ENCODE measurements at places on chromosomes 3 and 15.

GRCh38 chr15:80512726-80513660 lies 108.8 kb downstream of the ARNT2 start:
- no peak for DNase-seq

DNA sequence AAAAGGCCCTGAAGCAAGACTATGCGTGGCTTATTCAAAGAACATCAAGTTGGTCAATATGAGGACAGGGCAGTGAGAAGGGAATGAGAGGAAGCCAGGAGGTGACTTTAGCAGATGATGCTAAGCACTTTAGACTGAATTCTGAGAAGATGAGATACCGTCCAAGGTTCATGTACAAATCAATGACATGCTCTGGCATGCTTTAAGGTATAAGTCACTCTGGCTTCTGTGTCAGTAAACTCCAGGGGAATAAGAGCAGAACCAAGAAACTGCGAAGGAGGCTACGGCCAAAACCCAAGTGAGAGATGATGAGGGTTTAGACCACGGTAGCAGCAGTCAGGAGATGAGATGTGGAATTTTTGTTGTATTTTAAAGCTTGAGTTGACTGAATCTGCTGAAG lies 8.9 kb upstream of the CCDC50 start:
- no peak for DNase-seq

DNA sequence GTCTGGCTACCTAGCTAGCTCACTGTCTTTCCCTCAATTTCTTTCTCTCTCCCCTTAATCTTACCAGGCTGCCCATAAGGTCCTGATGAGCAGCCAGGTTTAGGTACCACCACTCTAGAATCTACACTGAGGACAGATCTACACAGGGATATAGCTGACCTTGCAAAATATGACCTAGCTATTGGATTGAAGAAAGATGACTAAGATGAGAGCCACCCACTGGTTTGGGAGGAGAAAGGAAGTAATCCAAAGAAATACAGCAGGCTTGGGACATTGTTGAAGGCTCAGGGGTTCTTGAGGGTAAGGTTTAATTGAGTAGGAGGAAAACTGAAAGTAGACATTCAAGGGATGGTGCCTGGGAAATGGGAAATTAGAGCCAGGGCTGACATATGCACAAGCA lies 142.0 kb upstream of the TMC3 start:
- no peak for DNase-seq

DNA sequence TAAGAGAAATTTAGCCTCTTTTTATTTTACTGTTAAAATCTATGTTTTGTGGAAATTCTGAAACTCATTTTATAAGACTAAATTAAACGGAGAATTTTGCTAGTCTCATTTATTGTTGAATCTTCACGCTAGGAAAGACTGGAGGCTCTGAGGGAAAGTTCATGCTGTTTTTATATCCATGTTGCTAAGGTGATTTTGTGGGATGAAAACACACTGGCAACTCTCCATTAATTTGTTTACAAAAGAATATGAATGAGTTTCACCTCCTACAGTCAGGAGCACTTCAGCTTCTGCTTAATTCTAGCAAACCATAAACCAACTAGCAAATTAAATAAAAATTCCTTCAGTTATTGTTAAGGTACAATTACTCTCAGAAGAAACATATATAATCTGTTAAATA lies 195.4 kb downstream of the RAP2B start:
- no peak for DNase-seq

- DNase-seq = no peak
These were observed 496.4 kb upstream of the MDFIC2 start for GRCh38 chr3:70808881-70809280.

DNA sequence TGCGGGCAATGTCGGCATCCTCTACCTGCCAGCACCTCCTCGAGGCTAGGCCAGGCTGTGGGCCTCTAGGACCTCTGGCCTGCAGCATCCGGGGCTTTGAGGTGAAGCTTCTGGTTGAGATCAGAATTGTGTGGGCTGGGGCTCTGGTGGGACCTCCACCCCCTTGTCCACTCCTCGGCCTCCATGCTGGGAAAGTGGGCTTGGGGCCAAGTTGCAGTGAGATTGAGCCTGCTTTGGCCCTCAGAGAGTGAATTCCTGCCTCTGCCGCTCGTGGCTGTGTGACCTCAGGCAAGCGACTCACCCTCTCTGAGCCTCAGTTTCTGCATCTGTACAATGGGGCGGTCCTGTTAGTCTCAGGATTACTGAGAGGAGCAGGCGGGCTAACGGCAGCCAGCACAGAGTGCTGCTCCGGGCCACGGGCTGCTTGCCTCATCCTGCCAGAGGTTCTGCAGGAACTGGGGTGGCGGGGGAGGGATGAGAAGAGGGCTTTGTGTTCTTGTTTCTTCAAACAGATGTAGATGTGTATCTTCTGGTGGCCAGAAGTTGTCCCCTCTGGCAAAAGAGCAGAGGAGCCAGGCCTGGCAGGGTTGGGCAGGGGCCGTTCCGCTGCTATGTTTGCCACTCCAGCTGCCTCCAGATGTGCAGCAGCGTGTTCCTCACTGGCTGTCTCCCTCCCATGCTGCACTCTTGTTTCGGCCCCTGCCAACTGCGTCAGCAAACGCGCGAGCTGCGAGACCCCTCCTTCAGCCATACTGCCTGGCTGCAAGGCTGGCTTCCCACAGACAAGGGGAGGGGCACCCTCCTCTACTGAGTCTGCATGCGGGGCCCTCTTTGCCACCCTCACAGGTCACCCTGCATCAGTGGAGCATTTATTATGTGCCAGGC lies 33.7 kb downstream of the FBLN2 start:
- DNase-seq = no peak

DNA sequence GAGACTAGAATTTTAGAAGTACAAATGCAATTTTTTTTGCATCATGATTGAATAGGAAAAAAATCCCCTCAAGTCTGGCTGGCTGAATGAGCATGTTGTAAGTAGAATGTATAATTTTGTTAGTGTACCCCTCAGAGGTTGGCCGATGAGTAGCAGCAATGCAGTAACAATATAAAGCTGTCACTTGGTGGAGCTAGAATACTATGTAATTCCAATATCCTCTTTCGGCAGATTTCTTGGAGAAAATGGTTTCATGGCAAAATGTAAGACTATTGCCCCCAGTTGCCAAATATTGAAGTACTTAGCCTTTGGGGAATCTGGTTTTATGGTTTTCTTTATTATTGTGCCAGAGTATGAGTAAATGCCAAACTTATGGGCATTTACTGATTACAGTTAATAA lies 39.8 kb upstream of the SGO1 start:
- no peak for DNase-seq

- no peak for DNase-seq
These were observed 436.2 kb upstream of the MDFIC2 start for GRCh38 chr3:70748593-70748992.

DNA sequence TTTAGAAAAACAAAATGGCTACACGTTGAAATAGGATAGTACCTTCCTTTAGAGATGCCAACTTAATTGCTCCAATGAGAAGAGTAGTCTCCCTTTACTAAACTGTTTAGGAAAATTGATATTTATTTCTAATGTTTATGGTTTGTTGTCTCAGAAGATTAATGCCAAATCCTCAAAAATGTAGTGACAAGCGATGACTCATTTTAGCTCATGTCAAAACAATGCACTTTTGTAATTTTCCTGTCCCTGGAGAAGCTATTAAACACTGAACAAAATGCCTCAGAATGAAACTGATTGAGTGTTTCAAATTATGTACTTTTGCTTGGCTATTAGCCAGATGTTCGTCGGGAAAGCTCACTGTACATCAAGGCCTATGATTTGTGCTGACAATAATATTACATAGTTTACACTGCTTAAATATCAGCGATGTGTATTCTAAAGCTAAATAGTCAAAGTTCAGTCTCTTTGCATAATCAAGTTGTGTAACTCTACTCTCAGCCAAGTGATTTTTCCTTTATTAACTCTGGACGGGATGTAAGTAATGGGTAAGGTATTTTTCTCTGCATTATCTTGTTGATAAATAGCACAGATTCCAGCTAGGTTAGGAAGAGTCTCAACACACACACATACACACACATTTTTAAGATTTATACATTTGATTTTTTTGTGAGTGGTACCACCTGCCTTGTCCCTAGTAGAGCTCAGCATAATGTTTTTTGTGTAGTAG lies 83.7 kb downstream of the CMSS1 start:
- no peak for DNase-seq

GRCh38 chr15:71083349-71083748 lies 31.9 kb upstream of the THSD4 start:
- DNase-seq = no peak

DNA sequence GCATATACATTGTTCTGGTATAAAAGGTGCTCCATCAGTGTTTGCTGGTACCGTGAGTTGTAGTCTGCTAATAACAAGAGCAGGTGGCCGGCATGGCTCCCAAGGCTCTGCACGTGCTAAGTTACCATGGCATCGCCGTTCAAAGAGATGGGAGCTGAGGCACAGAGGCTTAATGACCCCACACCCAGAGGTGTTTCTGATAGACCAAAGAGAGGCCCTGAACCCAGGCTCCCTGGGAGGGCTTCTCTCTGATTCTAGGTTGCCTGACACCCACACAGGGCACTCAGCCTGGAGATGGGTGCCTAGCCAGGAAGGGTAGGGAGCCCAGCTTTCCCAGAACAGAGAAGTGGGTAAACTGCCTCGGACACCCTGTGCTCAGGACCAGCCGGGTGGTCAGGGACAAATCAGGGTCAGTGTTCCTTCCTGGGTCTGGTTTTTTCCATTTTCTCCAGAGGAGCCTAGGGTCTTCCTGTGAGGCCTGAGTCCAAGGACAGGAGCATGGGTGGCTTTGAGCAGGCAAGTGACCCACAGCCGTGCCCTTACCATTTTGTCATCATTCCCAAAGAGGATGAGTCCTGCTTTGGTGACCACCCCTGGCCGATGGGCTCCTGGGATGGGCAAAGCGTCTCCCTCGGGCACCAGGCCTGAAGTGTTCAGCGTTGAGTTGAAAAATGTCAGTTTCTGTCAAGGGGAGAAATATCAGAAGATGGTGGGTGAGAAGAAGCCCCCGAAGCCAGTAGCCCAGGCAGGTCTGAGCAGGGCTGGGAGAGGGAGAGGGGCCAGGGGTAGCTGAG lies 27.3 kb downstream of the ALDH1L1 start:
- no peak for DNase-seq

- DNase-seq = no peak
These were observed 289.0 kb downstream of the SLC9A9 start for GRCh38 chr3:143559296-143559695.

GRCh38 chr3:115042351-115042750 lies 104.7 kb downstream of the ZBTB20 start:
- no peak for DNase-seq

GRCh38 chr3:54891540-54891897 lies 36.3 kb downstream of the LRTM1 start:
- DNase-seq = peak; percentile 79

GRCh38 chr3:106371971-106372805 lies 503.4 kb upstream of the CBLB start:
- no peak for DNase-seq

GRCh38 chr3:13891492-13892073 lies 11.7 kb upstream of the WNT7A start:
- no peak for DNase-seq

GRCh38 chr15:57035664-57036063 lies 117.2 kb downstream of the TCF12 start:
- DNase-seq = no peak
